CD4-positive, alpha-beta T cell treated with Interleukin-15 for 1 hour (primary cell): ENCODE measurements at places on chromosomes 2 and 18.

GRCh38 chr2:70964596-70965386, 13.6 kb upstream of the ANKRD53 start:
- peak; percentile 80 for DNase-seq

DNA sequence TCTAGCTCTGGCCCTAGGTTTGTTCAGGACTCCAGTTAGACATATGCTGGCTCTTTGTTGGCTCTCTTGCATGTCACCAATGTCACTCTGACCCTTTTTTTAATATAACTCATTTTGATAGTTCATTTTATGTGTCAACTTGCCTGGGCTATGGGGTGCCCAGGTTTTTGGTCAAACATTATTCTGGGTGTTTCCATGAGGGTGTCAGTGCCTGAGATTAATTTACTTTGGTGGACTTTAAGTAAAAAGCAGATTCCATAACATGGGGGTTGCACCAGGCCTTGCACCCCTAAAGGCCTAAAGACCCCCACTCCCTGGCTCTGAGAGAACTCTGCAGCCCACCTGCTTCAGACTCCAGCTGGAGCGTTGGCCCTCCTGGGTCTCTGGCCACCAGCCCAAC, 48.1 kb upstream of the SNTG2 start:
- no peak for DNase-seq

DNA sequence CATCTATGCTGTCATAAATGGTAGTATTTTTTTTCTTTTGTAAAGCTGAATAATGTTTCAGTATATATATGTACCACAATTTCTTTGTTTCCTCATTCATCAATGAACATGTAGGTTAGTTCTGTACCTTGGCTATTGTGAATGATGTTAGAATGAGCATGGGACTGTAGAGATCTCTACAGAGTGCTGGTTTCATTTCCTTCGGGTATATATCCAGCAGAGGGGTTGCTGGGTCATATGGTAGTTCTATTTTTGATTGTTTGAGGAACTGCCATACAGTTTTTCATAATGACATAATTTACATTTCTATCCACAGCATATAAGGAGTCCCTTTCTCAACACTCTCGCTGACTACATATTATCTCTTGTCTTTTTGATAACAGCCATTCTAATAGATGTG, 243.5 kb downstream of the CDH7 start:
- DNase-seq: no peak

GRCh38 chr2:238582159-238582558, 155.4 kb downstream of the ASB1 start:
- no peak for DNase-seq

DNA sequence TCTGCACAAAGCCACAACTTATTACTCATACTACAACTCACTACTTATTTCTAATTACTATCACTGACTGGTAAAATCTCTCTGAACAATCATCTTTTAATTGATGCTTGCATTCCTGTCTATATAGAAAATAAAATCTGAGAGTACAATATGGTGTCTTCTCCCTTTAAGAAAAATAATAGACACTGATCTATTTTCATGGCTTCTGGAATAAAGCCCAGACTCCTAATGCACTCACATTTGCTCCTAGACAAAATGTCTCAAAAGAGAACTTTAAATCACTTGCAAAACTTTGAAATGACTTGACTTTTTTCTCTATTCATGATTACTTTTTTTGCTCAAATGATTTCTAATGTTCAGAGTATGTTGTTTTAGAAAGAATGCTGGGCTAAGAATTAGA, 28.7 kb downstream of the ESCO1 start:
- no peak for DNase-seq

DNA sequence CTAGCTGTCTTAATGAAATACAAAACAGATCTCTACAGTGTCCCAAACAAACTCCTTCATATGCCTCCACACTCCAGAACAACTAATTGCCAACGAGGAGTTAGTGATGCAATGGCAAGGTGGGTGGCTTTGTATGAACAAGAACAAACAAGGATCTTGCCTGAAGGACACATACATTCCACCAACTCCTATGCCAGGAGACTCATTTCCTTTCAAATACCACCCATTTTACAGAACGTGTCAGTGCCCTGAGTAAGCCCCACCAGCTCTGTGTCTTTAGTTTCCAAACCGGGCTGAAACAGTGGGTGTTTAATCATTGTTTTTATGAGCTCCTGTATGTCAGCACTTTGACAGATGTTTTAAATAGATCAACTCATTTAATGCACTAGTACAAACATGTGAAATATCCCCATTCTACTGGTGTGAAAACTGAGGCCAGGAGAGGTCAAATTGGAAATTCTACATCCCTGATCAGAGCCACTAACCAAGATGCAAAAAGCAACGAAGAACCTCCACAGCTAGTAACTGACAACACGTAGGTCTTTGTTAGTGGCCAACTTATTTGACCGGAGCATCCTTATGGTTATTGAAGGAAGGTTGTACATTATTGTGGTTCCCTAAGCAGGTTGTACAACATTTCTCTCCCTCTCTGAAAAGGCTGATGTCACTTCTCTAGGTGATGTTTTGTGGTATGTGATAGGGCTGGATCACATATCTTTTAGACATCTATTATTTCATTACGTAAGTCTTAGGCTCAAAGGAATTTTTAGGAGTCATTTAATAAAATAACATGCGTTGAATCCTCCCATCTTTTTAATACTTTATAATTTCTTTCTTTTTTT, 534.9 kb upstream of the TNP1 start:
- DNase-seq: no peak

- DNase-seq: no peak
Measured at GRCh38 chr2:210519594-210519993, 36.8 kb upstream of the CPS1 start.

- DNase-seq: no peak
Measured at GRCh38 chr18:33914399-33914798, 310.3 kb downstream of the NOL4 start.

DNA sequence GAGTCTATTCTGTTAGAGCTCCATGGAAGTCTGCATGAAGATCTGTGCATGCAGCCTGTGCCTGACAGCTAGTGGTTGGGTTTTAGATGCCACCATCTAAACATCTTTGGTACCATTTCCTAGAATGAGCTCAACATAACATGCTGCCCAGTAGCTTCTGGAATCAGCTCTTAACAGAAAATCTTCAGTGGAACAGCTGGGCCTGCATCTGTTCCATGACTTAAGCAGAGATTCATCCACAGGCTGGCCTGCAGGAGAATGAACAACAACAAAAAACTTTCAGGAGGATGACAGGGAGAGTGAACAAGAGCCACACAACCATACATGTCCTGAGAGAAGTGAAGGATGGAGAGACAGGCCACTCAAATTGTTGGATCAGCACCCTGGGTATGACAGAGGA, 316.6 kb downstream of the RDH14 start:
- DNase-seq: no peak

- no peak for DNase-seq
Measured at GRCh38 chr2:235508371-235509160, 14.7 kb downstream of the AGAP1 start.

GRCh38 chr2:121304941-121305340, 19.9 kb upstream of the TFCP2L1 start:
- DNase-seq: no peak

DNA sequence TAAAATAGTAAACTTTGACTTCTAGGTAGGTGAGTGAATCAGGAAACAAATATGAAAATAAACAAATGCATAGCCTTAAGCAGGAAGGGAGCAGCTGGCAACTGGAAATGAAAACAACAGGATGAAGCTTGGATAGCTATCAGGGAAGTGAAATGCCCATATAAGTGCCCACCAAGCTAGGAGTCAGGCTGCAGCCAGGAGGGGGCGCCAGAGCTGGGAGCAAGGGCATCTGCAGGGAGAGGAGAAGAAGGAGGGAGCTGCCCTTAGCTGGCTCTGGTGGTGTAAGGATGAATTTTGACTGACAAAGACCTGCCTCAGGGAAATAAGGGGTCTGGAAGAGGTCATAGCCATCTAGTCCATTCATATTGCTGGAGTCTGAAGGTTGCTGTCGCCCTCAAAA, 298.3 kb downstream of the TDRD15 start:
- no peak for DNase-seq

DNA sequence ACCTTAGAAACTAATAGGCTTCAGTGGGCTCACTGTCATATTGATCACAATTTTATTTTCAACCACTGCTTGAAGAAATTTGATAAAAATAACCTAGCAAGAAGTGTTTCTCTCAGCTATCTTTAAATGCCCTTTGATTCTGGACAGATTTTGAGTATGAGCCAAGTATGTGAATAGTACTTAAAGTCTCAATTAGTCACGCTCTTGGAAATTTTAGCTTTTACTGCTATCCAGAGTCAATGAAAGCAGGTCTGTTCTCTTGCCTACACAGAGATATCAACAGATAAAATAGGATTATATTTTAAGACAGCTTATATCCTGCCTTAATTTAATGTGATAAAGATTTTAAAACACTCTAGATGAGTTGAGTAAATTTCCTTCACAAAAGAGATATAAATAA, 337.3 kb downstream of the CBLN2 start:
- DNase-seq: no peak

DNA sequence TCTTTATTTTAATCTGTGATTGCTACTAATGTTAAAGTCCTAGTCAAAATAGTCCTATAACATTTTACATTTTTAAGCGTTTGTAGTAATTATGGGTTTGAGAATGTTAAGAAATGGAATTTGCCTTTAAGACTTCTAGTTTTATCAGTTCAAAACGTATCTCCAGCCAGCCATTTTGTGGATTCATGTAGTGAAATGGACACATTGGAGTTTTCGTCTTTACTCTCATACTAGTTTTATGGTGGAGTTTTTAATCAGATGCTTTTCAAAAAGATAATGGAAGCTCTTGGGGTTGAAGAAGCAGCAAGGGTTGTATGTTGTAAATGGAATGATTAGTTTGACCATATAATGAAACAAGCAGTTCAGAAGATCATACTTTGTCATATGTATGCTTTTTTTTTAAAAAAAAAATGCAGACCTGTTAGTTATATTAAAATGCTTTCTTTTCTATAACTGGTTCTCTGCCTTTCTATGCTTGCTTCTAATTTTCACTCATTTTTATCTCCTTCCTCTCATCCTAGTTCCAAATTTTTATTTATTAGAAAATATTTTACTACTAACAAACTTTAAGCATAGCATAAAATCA, 16.6 kb downstream of the VAPA start:
- DNase-seq: no peak

GRCh38 chr18:57154191-57154830, 7.4 kb downstream of the BOD1L2 start:
- no peak for DNase-seq

DNA sequence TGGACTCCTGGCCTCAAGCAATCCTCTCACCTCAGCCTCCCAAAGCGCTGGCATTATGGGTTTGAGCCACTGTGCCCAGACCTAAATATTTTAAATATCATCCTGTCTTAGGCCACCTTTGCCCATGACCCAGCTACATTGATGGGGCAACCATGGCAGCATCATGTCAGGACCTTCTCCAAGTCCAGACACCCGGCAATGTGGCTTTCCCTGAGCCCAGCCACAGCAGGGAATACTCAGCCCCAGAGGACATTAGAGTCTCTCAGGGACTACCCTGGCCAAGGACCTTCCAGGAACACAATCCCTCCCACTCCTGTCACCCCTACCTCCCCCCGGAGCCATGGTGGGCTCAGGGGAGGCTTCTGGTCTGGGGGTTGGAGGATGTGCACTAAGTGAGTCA, 72.8 kb downstream of the SMAD7 start:
- DNase-seq: no peak

- no peak for DNase-seq
Measured at GRCh38 chr2:13240061-13240460, 523.3 kb downstream of the TRIB2 start.

GRCh38 chr2:121505986-121506586, 24.6 kb upstream of the RNU4ATAC start:
- no peak for DNase-seq

GRCh38 chr18:47779381-47779780, 151.1 kb downstream of the SMAD2 start:
- DNase-seq: no peak

GRCh38 chr2:64601785-64602391, 51.8 kb downstream of the SERTAD2 start:
- DNase-seq: no peak

DNA sequence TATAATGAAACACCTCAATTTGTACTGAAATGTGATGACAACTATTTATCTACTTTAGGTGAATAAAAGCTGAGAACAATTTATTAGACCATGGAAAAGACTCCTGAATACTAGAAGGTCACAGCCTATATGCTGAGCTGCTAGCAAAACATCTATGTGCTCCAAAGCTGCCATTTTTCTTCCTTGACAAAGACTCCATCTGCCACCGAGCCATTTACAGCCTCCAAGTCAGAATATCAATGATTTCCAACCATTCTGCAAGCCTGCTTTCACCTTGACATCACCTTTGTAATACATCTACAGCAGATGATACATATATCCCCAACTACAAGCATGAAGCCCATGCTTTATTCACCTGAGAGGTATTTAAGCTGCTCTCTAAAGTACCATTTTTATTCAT, 84.9 kb downstream of the BAZ2B start:
- DNase-seq: no peak

- DNase-seq: no peak
Measured at GRCh38 chr2:239832490-239833268, 192.5 kb downstream of the NDUFA10 start.

GRCh38 chr2:164917296-164917903, 37.9 kb downstream of the SLC38A11 start:
- DNase-seq: no peak

DNA sequence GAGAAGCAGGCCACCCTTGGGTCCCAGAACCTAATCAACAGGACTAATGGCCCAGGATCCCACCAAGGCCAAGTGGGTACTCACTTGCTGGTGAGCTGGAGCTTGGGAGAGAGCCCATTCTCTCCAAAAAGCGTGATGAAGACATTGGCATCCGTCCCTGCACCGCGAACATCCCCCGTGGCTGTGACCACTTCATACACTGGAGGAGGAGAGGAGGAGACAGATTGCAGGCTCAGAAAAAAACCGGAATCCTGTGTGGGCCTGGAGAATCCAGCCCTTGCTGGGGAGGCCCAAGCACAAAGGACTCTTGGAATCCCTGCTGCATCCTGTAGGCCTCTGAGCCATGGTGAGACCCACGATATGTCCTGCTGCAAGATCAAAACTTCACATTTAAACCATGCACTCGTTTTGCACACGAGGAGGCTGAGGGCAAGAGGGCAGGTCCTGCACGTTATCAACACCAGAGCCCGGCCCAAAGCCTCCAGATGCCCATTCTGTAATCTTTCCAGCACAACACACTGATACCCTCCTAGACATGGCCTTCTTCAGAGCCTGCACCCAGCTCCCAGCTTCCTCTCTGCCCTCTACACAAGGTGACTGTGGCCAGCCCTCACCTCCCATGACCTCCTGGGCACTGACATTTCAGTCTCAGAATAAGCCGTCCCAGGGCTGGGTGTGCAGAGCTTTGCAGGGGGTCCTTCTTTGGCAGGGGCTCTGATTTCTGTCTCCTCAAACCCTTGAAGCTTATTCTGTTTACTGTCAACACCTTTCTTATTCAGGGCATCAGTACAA, 7.8 kb downstream of the LOXHD1 start:
- no peak for DNase-seq

- DNase-seq: no peak
Measured at GRCh38 chr2:24853996-24854395, 60.8 kb downstream of the CENPO start.

DNA sequence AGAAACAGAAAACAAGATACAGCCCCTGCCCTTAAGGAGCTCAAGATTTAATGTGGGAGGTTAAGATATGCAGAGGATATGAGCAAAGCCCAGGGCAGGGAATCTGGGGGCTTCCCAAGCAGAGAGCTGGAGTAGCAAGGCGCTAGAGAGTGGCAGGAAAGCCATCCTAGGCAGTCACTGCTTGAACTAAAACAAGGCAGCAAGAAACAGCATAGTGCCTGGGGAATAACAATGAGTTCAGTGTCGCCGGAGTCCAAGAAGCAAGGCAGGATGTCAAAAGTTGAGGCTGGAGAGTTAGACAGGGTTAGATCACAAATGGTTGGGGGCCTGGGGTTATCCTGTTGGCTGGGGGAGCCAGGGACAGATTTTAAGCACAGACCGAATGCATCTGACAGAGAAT, 24.6 kb downstream of the CDH2 start:
- DNase-seq: no peak
